ENCODE measurements at places on chromosomes 11 and 22. TPM values are rescaled to one million over a fixed set of nuclear protein-coding genes. Genes with fewer than 3 reads are reported as not detected.

The HTR3B gene
- total RNA-seq, result not detected

The APOA1 gene
- not detected for total RNA-seq

The RPS6KB2 gene
- total RNA-seq, result 47.5 TPM

The MRGPRF gene
- 0.15 TPM for total RNA-seq

The OR52N4 gene
- total RNA-seq, result not detected

The PICK1 gene
- total RNA-seq, result 58.3 TPM

The CCDC15 gene
- total RNA-seq, result 2.3 TPM

The MYO18B gene
- not detected for total RNA-seq

DNA sequence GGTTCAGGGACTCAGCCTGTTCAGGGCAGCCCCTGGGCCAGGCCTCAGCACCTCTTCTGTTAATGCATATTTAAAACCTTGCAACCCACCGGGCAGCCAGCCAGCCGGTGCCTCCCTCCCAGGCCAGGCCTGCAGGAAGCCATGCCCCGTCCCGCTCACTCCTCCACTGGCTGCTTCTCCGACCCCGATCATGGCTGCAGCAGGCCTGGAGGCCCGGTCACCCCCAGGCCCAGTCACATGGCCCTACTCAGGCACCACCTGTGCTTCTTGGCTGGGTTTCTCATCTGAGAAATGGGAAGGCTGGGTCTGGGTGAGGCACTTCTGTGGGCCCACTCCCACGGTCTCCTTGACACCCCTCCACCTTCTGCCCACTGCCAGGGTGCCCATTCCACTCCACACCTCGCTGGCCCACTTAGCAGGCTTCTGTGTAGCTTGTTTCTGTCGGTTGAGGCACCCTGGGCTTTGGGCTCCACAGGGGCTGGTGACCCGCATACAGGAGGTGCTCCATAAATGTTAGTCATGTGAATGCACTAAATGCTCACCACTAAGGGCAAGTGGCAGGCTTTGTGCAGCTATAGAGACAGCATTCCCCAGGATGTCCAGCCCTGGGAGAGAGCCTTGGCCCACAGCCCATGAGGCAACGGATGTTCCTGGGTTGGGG lies 11.4 kb downstream of the RTN4R start:
- DNase-seq, result no peak

DNA sequence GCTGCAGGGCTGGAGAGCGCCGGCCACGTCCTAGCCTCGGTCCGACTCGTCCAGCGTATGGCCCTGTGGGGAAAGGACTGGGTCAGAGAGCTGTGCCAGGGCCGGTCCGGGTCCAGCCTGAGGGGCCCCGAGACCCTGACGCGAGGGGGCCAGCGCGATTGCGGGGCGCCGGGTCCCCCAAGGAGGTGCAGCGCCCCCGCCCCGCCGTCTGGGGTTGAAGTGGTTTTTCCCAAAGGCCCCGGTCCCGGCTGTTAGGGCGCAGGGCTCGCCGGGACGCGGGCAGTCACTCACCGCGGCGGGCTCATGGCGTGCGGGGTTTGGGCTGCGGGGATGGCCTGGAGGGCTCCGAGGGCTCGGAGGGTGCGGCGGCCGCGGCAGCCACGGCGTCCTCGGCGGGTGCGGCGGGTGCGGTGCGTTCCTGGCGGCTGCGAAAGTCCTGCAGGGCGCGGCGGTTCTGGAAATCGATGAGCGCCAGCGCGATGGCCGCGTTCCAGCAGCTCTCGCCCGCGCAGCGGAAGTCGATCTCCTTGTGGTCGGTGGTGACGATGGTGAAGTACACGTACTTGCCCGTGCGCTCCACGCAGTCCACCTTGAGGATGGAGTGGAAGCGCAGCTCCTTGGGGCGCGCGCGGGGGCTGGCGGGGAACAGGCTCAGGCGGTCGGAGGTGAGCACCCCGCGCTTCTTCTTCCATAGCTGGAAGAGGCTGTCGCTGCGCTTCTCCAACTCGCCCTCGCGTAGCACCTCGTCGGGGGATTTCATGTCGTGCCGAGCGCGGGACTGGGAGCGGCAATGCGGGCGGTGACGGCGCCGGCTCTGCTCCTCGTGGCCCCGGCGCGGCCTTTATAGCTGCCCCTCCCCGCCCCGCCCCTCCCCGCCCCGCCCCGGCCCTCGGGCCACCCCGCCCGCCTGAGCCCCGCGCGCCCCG lies at the start of gene PHLDA2:
Gene PHLDA2 (minus strand): TSS at position 816 of the 926 bp plus-strand sequence. CDS start 56 bp downstream, at position 760.
- peak; percentile 81 for DNase-seq

GRCh38 chr22:31789803-31790202 lies 36.0 kb downstream of the DEPDC5 start:
- DNase-seq, result no peak

- DNase-seq, result no peak
Measured at GRCh38 chr11:38900211-38900610, 2302.2 kb upstream of the RAG2 start.

DNA sequence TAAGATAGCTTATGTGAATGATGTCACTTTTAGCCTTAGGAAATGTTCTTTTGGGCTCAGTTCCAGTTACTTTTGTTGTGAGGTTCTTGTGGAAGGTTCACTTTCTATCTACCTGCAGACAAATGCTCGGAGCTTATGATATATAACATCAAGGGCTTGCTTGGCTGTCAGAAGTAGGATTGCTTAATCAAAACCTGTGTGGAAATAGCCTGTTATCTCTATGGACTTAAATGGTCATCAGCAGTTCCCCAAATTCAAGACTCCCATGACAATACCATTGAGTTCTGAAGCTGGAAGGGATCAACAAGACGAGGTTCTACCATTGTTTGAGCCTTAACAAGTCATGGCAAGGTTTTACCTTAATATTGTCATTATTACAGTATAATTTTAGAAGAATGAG lies 43.8 kb downstream of the FLI1 start:
- DNase-seq, result no peak

- DNase-seq, result no peak
Measured at GRCh38 chr11:123452794-123453193, 22.7 kb downstream of the GRAMD1B start.

DNA sequence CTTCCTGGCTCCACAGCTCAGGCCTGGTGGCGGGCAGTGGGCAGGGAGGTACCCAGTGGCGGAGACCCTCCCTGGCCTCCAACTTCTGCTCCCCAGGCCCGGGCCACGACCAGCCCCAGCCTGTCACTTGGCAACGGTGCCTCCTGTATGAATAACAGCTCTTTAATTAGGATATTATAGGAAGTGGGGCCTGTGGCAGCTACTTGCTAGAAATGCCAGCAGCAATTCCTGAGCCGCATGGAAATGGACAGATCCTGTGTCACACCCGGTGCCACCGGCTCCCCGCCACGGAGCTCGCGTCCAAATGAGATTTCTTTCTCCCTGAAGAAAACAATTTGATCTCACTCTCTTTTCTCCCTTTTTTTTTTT lies 104.5 kb downstream of the CHST1 start:
- DNase-seq, result no peak

- peak; percentile 6 for DNase-seq
Measured at GRCh38 chr11:93520726-93521509, 22.3 kb downstream of the SMCO4 start.

DNA sequence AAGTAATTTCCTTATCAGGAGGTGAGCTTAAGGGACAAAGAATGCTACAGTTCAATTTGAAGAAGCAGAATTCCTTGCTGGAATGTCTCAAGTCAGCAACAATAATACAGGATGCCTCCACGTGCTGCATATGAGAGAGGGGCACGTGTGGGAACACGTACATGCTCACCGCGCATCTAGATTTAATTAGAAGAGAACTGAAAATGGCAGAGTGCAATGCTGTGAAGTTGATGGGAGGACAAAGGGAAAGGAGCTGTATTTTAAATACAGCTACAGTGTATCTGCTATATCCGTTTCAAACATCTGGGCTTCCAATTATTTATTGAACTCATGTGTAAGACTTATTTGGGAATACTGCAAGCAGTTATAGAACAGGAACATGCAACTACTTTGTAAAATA lies 328.7 kb downstream of the SOX6 start:
- no peak for DNase-seq

- no peak for DNase-seq
Measured at GRCh38 chr11:129825380-129825779, 9.7 kb downstream of the TMEM45B start.

DNA sequence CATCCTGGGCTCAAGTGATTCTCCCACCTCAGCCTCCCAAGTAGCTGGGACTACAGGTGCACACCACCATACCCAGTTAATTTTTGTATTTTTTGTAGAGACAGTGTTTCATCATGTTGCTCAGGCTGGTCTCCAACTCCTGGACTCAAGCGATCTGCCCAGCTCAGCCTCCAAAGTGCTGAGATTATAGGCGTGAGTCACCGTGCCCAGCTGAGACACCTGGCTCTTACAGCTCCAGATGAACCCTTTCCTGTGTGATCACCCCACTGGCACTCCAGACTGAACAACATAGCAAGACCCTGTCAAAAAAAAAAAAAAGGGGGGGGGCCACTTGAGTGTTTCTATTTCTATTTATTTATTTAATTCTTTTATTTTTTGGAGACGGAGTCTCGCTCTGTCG lies 1.0 kb upstream of the ADSL start:
- peak; percentile 30 for DNase-seq

DNA sequence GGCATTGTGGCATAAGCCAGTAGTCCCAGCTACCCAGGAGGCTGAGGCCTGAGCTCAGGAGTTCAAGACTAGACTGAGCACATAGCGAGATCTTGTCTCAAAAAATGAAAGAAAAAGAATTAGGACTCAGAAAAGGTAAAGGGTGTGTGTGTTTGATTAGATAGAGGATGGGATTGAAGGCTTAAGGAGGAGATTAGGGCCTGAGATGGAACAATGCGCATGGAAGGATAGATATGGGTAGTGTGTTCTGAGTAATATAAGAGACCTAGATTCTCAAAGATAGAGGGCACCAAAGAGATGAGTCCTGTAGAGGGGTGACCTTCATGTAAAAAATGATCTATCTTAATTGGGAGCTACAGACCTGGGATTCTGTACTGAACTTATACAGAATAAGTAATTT lies 17.3 kb upstream of the RAB30 start:
- no peak for DNase-seq

DNA sequence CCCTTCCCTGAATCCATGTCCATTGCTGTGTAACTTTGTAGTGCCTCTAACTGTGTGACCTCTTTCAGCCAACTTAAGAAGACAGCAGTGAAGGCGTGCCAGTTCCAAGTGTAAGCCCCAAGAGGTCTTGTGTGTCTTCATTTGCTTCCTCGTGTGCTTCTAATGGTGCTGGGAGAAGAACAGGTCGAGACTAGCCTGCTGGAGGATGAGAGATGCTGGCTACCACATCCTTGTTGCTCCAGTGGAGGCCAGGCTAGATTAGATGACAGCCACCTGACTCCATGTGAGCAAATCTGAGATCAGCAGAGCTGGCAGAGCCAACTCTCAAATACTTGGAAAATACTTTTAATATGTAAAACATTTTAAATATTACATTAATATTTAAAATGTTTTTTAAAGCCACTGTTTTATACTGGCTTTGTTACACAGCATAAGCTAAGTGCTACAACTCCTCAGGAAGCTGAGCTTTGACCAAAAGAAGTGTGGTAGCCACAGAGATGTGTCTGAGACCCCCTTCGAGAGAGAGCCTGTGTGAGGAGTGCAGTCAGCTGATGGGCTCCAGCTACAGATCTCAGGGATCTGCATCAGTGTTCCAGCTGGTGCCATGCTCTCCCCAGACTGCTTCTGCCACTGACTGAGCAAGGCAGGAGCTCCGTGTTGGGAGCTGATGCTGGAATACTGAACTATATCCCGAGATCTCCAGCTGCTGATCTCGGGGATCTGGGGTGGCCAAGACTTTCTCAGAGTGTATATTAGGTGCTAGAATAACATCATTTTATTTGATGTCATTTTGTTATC lies 8.9 kb downstream of the KCNJ11 start:
- no peak for DNase-seq

- no peak for DNase-seq
Measured at GRCh38 chr11:14052198-14052597, 89.7 kb downstream of the SPON1 start.

GRCh38 chr11:5131584-5132335 lies 6.4 kb downstream of the OR52A5 start:
- DNase-seq, result no peak

GRCh38 chr22:29524442-29525191 lies 28.9 kb downstream of the THOC5 start:
- peak; percentile 64 for DNase-seq

GRCh38 chr11:119370486-119371046 lies 10.9 kb downstream of the USP2 start:
- DNase-seq, result no peak

- peak; percentile 39 for DNase-seq
Measured at GRCh38 chr11:13052130-13052571, 43.0 kb downstream of the RASSF10 start.

DNA sequence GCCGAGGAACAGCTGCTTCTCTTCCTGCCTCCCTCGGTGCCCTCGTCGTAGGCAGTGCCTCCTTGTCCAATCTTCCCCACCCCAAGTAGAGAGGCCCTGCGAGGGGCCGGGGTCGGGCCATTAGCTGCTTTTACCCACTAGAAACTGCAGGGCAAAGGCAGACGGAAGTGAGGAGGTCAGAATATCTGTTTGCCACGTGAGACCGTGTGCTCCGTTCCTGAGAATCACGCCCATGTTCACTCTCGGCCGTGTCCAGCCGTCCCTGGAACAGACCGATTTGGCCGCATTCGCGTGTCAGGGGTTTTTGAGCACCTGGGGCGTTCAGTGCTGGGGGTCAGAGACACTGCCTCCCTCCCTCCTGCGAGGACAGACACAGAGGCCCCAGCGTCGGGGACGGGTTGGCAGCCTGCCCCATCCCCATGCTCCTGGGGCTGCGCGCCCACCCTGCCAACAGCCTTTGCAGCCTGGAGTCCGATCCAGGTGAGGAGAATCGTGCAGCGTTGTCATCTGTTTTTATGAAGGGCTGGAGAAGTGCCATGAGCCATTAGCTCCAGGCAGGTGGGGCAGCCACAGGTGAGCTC lies 982.2 kb downstream of the BRD1 start:
- DNase-seq, result no peak

DNA sequence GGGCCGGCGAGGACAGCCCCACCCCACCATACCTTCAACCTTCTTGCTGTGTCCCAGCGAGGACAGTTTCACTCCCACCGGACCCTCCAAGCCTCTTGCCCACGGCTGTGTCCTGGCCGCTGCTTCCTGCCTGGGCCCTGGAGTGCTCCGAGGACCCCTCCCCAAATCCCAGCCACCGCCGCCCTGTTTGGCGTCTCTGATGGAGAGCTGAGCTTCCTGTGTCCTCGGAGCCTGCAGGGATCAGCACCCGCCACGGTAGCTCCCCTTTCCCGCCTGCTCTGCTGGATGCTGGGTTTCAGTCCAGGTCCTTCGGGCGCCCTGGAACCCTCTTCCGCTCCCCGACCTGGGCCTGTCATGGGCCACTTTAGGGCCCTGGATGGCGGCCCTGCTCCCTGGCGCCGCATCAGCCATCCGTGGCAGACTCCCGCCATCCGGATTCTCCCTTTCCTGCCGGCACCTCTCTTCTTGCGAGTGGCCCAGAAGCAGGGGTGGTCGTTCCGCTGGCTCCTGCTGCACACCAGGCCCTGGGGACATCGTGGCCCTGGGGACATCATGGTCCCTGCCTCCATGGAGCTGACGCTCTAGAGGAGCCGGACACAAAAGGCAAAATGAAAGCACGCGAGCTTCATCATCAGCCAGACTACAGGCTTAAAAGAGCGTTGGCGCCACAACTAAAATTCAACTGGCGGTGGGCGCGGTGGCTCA lies 34.3 kb upstream of the GAL start:
- DNase-seq, result no peak

All from Calu3 (cell line).